ENCODE measurements at places on chromosomes 16 and 17.

DNA sequence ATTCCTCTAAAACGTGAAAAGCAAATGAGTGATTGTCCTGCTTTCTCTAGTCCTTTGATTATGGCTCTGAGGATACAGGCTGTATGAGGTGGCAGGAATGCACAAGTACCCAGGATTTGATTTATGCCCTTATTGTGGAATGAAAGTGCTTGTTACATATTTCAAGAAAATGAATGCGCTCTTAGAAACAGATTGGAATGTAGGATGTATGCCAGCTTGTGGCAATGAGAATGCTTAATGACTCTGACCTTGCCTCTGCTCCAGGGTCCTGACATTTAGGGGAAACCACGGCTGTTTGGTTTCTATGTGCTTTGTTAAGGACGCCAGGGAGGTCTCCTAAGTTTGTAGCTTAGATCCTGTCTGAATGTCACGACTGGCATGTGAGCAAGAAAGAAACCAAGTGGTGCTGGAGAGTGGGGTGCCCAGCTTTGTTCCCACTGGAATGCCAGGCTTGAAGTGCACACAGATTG lies 22.0 kb downstream of the PRCD start:
- DNase-seq = peak; percentile 46

GRCh38 chr17:31645351-31645750 lies 213.7 kb downstream of the COPRS start:
- DNase-seq = no peak

DNA sequence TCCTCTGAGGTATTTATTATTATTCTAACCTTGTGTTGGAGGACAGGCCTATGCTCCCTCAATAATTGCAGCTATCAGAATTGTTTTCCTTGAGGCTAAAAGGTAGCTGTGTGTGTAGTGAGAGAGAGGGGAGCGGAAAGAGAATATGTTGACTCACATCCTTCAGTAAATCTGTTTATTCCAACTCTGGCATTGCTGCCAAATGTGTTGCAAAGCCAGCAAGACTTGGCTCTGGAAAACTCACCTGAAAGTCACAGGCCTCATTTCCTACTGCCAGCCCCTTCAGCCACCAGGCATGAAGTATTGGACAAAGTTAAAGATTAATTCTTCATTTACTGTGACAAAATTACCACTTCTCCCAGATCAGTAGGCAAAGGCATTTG lies 9.6 kb downstream of the CA10 start:
- no peak for DNase-seq

DNA sequence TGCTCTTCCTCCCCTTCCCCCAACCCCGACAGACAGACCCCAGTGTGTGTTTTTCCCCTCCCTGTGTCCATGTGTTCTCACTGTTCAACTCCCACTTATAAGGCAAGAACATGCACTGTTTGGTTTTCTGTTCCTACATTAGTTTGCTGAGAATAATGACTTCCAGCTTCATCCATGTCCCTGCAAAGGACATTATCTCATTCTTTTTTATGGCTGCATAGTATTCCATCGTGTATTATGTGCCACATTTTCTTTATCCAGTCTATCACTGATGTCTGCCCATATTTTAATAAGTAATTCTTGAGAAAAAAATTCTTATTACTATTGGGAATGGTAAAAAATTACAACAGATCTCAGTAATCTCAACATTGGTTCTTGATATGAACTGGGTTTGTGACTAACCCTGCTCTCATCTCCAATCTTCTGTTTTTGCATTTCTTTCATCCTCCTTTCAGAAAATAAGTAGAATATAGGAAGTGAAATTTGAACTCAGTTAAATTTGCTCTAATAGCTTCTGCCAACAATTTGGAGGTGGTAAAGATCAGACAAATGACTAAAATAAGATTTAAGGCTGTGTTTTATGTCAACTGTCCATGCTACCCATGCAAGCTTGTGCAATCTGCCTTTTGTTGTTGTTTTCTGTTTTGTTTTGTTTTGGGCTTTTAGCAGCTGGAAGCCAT lies 11.1 kb downstream of the MARF1 start:
- DNase-seq = no peak

DNA sequence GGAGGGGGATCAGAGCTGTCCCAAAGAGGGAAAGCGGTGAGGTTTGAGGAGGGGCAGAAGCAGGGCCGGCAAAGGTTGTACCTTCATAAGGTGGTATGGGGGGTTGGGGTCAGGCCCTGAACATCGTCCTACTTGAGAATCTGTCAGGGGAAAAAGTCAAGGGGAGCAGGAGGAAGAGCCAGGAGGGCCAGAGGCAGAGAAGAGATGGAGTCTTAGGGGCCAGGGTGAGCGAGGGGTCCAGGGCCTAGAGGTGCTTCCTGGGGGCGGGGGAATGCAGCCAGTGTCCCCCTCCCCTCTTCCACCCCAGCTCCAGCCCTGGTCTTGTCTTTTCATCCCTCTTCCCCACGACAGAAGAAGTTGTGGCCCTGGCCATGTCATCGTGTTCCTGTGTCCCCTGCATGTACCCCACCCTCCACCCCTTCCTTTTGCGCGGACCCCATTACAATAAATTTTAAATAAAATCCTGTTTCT lies 1.3 kb upstream of the PRRT2 start:
- no peak for DNase-seq

GRCh38 chr17:32007463-32008298 lies 498 bp downstream of the LRRC37B start:
- peak; percentile 18 for DNase-seq

- no peak for DNase-seq
Observed at GRCh38 chr17:42706732-42707131, 24.4 kb downstream of the CNTNAP1 start.

- no peak for DNase-seq
Observed at GRCh38 chr16:931171-931570, 39.6 kb downstream of the LMF1 start.

DNA sequence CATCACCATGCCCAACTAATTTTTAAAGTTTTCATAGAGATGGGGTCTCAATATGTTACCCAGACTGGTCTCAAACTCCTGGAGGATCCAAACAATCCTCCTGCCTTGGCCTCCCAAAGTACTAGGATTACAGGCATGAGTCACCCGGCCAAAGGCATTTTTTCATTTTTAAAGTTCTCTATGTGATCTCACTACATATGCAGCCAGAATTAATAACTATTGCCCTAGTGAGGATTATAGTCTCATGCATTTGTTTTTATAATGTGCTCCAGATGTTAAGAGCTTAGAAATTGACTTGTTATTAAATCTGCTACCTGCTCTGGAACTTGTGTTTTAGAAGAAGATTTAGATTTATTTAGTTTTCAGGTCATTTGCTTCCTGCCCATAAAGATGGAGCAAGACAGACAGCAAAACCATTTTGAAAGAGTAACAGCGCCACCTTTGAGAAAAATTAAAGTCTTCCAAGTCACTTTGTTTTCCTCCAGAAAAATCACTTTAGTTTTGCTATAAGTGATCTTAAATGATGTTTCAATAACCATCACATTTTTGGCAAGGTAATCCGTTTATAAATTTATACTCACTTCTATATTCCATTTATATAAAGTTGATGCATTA lies 79.5 kb downstream of the CA4 start:
- peak; percentile 14 for DNase-seq

DNA sequence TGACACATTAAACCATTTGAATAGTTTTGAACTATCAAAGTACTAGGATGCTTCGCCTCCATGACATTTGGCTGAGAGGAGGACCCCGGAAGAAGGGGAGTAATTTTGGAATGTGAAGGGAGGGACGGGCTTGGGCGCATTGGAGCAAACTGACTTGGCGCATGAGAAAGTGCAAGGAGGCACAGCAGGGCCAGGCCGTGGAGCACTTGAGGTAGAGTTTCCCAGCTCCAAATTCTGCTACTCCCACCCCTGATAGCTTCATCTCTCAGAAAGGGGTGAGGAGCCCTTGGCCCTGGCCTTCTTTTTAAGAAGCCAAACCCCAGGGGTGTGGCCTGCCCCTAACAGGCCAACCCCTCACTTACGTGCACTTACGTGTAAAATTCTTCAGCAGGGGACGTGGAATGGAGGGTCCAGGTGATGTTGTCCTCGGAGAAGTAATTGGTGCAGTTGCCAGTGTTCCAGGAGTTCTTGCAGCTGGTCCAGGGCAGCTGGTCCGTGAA lies 17.7 kb downstream of the SLC6A4 start:
- DNase-seq = no peak

- no peak for DNase-seq
Observed at GRCh38 chr17:39996800-39997199, 16.2 kb downstream of the PSMD3 start.

DNA sequence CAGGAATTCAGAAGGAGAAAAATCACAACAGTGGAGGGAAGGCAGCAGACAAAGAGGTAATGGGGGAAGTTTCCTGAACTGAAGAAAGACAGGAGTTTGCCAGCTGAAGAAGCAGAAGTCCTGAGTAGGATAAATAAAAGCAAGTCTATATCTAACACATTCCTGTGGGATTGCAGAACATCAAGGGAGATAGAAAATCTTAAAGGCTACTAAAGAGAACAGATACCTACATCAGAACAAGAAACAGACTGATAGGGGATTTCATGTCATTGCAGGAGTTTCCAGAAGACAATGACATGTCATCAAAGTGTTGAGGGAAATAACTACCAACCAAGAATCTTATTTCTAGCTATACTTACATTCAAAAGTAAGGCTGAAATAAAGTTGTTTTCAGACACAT lies 21.3 kb upstream of the CRYBA1 start:
- no peak for DNase-seq

DNA sequence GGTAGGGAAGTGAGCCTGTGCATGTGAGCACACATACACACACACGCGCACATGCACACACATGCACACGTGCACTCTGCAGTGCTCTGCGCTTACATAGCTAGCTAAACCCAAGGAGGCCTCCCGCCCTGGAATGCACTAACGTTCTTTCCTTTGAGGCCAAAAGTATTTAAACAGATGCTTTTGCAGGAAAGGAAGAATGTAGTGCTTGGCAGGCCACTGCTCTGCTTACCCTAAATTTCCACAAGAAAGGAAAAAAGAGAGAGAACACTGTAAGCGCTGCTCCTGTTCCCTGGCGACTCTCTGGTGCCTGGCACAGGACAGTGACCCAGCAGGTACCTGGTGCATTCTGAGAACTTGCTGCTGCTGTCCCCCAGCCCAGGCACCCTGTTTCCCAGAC lies 31.3 kb upstream of the MRPS23 start:
- peak; percentile 92 for DNase-seq

- DNase-seq = no peak
Observed at GRCh38 chr16:85690469-85691064, 1.8 kb upstream of the GINS2 start.

DNA sequence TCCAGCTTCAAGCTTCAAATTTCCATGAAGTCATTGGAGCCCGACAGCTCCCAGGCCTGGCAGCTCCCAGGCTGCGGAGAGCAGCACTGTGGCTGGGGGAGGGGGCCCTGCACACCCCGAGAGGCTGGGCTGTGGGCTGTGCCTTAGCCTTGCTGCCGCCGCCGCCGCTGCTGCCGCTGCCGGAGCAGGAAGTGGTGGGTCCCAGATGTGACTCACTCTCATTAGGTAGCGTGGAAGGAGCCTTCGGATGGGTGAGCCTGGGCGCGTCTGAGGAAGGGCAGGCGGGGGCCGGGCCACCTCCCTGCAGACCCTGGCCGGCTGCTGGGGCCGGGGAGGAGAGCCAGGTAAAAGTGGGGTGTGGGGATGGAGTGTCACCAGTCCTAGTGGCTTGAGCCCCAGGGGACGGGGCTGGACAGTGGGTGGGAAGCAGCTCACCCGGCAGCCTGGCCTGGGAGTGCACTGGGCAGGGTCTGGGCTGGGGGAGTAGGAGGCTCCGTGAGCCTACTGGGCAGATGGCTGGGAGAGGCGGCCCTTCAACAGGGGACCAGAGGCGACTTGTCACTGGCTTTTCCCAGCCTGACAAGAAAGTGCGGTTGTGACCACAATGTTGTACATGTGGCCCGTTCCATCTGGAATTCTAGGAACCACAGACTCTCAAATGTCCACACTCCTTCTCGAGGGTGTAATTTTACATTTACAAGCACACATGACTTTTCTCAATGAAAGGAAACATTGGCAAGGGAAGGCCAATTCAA lies at the start of gene ADCY7:
Gene ADCY7 (plus strand): TSS at position 215 of the 755 bp plus-strand sequence. CDS start 21,629 bp downstream, outside the sequence.
- DNase-seq = peak; percentile 71

- no peak for DNase-seq
Observed at GRCh38 chr16:7405166-7405565, 72.5 kb downstream of the RBFOX1 start.

- DNase-seq = peak; percentile 61
Observed at GRCh38 chr16:67847064-67847861, at the start of gene CENPT. CENPT (minus strand) TSS chr16:67847693; CDS start chr16:67833859, 13,834 bp downstream.
